ENCODE measurements at places on chromosomes 11 and 22.

GRCh38 chr11:131902421-131902820 is 532.0 kb downstream of the NTM start:
- DNase-seq: no peak

- no peak for DNase-seq
Observed at GRCh38 chr11:35791088-35791958, 128.7 kb downstream of the TRIM44 start.

- peak; percentile 60 for DNase-seq
Observed at GRCh38 chr11:61587951-61588727, 7.3 kb upstream of the SYT7 start.

- DNase-seq: no peak
Observed at GRCh38 chr11:123505546-123506299, 75.7 kb downstream of the GRAMD1B start.

- no peak for DNase-seq
Observed at GRCh38 chr22:29345932-29346331, 30.4 kb upstream of the RASL10A start.

GRCh38 chr11:77019976-77020595 is 14.1 kb upstream of the B3GNT6 start:
- DNase-seq: no peak

DNA sequence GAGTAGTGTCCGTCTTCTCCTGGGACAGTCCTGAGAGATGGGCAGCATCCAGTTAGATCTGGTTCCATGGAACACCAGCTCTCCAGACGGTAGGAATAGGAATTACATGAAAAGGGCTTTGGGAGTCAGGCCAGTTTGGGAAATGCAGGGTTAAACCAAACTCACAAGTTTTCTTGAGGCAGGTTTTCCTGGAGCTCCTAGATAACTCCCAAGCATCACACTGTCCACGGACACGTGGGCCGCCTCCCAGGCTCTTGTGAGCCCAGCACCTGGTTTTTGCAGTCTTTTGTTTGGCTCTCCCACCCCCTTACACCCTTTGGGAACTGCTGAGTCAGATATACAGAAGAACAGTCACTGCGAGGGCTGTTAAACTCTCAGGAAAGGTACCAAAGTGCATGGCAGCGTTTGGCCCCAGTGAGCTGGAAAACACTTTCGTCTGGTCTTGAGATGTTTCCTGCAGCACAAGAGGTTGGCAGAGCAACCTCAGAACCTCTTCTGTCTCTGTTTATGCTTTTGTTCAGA is 90.0 kb downstream of the BCR start:
- no peak for DNase-seq

DNA sequence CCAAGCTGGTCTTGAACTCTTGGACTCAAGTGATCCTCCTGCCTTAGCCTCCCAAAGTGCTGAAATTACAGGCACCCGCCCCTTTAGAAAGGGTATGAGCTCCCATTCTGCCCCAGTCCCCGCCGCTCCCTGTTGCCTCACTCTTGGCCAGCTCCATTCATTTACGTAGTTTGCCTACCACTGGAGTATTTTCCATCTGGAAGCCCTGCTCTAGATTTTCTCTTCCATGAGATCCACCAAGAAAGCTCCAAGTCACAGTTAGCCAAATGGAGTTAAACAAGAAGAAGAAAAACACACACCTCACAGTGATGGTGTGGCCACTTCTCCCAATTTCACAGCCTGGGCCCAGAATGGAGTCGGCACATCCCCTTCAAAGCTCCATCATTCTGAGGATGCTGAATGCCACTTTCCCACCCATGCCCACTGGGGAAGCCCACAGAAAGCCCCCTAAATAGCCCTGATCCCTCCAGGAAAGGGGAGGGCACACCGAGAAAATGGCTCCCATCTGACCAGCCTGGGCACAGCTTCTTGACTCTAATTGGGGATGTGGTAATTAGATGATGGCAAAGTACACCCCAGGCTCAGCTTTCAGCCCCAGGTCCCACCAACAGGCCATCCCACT is 381.2 kb downstream of the MN1 start:
- no peak for DNase-seq

DNA sequence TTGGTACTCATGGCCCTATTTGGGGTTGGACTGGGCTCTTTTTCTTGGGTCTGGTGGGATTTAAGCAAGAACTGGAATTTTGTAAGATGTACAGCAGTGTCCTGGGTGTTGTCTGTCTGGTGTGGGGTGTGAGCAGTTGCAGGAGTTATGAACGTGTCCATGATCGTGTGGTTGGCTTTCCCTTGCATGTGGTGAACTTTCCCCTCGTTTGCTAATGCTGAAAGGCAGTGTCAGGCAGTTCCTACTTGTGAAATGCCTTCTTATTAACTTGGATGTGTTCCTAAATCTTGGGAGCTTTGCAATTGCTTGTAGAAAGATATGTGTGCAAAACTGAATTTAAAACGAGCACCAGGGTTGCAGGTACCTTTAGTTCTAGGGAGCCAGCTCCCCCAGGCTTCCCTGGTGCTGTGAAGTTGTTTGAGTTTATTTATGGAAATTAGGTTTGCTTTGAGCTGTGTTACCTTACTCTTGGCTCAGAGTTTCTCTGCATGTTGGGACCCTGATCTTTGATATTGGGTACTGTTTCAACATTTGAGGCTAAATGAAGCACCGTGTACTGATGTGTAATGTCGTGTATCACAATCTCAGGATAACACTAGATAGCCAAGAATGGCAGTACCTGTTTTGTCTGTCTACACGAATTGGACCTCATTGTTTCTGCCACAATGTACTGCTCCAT is 35.8 kb upstream of the HSD17B12 start:
- no peak for DNase-seq

DNA sequence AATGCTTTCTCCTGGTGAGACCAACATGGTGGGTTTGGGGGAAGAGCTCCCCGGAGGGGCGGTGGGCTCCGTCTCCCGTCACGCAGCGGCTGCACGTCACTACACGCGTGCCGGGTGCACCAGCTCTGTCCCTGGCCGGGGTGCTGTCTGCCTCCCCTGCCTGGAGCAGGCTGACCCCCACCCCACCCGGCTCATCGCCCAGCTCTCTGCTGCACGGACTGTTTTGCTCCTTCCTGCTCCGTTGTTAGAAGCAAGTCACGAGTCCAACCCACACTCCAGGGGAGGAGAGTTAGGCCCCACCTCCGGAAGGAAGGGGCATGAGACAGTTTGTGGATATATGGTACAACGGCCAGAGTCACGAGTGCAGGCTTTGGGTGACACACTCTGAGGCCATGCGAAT is 364.9 kb downstream of the BRD1 start:
- no peak for DNase-seq

GRCh38 chr11:123286761-123287160 is 91.7 kb upstream of the CLMP start:
- DNase-seq: no peak

DNA sequence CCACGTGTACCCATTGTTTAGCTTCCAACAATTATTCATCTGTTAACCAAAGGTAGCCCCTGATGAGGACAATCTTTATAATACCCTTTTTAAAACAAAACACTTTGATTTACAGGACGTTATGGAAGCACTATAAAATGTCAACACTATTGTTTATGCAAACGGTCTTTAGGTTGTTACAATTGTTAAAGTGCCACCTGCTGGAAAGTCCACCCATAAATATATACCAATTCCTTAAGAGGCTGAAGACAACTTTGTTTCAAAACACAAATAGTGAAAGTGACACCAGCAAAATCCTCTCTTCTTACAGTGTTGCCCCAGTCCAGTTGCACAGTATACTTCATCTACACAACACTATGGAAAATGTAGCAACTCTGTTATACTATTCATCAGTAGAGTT is 68.9 kb upstream of the SLN start:
- no peak for DNase-seq

GRCh38 chr22:46852771-46853170 is 90.3 kb downstream of the TBC1D22A start:
- DNase-seq: no peak

DNA sequence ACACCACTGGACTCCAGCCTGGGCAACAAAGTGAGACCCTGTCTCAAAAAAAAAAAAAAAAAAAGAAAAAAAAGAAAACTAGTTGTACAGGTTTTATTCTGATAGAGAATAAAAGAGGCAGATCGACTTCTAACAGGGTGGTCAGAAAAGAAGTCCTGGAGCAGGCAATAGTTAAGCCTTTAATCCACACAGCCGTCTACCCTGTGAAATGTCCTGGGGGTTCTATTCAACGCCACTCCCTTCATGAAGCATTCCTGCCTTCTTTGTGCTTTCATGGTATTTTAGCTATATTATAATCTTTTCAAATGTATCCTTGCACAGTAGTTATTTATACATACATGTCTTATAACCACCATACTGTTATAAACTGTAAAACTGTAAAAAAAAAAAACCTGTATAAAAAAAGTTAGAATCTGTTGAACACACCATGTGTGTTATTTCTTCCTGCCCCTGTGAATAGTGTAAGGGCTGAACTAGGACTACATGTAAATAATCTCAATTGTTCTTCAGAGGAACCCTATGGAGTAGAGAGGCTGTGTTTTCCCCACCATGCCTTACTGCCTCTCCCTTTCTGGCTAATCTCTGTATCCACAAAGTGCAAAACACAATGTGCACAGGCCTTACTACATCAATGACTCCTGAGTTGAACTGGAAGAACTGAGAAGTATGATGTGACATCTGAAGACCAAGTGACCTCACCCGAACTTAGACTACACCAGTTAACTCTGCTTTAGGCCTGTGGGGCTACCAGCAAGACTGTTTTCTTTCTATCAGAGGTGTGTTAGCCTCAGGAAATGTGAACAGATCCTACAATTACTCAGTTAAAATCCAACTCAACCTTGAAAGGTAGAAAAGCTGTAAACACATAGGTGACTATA is 25.3 kb downstream of the PRCP start:
- DNase-seq: no peak

DNA sequence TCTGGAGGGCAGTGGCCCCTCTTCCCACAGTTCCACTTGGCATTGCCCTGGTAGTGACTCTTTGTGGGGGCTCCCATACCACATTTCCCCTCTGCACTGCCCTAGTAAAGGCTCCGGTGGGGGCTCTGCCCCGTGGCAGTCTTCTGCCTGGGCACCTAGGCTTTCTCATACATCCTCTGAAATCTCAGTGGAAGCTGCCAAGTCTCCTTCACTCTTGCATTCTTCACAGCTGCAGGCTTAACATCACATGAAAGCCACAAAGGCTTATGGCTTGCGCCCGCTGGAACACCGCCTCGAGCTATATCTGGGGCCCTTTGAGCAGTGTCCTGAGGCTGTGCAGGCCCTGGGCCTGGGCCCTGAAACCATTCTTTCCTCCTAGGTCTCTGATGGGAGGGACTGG is 25.3 kb downstream of the PLEKHB1 start:
- DNase-seq: no peak

- no peak for DNase-seq
Observed at GRCh38 chr22:25709758-25710157, 32.2 kb upstream of the MYO18B start.

- DNase-seq: no peak
Observed at GRCh38 chr11:11451501-11452005, 98.5 kb upstream of the CSNK2A3 start.

DNA sequence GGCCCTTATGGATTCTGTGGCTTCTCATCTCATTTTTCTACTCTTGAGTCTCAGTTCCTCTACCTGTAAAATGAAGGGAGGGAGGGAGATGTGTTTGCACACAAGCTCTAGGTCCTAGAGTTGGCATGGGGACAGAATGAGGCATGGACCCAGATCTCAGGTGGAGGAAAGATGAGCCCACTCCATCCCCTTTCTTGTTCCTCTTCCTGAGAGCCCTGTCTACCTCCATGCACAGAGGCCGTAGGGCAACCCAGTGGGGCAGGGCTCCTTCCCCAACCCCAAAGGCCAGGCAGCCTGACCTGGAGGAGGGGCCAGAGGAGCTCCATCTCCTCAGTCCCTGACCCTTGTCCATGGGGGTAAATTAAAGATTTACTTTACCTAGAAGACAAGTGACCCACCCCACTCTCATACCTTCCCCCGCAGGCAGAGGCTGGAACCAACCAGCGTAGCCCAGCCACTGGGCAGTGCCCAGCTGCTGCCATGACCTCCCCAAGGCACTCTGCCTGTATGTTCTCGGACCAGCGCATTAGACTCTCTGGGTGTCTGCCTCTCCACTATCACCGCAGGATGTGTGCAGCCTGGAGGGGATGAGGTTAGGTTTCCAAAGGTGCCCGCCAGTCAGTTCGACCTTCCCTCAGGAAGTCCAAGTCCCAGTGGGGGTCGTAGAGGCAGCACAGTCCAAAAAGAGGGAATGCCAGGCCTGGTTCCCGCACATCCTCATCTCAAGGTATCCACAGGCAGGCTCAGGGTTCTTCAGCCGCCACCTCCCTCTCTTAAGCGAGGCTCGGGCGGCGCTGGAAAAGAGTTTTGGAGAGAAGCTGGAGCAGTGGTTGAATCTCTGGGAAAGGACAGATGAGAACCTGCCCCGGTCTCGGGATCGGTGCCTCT is 3.0 kb downstream of the SMTN start:
- DNase-seq: no peak

GRCh38 chr11:48002561-48002960 is 22.2 kb downstream of the PTPRJ start:
- no peak for DNase-seq

- no peak for DNase-seq
Observed at GRCh38 chr11:77418155-77418970, 55.5 kb downstream of the PAK1 start.

GRCh38 chr11:121048464-121049233 is 24.7 kb downstream of the TBCEL start:
- no peak for DNase-seq

GRCh38 chr11:17599460-17599925 is 52.4 kb downstream of the OTOG start:
- DNase-seq: no peak

DNA sequence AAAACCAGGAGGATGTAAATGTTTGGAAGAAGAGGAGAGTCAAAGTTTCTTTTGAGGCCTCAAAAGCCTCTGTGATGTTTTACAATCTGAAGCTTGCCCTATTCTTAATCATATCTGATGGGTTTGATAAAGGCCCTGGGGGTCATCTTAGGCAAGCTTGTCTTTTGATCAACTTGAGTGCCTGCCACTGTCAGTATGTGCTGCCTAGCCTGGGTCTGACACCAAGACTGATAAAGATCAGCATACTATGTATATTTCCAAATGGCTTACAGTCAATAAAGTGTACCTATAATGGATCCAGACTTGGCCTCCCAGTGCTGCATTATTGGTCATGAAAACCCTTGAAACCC is 12.7 kb downstream of the EHF start:
- no peak for DNase-seq

GRCh38 chr22:32994898-32995297 is 63.3 kb downstream of the SYN3 start:
- no peak for DNase-seq

- no peak for DNase-seq
Observed at GRCh38 chr11:35166369-35167360, 27.7 kb downstream of the CD44 start.

DNA sequence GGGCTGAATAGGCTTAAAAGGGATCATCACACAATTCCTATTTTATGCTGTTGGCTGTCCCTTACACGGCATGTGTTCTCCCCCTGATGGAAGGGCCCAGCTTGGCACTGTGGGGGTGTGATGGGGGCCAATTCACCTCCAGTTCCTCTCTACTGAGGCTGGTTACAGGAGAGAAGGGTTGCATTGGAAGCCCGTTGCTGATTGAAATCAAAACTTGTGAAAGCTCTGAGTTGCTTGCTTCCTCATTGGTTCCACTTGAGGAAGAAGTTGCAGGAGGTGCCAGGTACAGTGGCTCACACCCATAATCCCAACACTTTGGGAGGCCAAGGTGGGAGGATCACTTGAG is 13.3 kb upstream of the PRG2 start:
- DNase-seq: no peak

Data from stimulated activated CD8-positive, alpha-beta memory T cell treated with anti-CD3 and anti-CD28 coated beads, Interleukin-4, amount 100 ng/mL, for 24 hours (primary cell).